ENCODE measurements at places on chromosomes 16 and 17.
A peak's percentile ranks its signal among the peaks of the same experiment; 100 is the strongest.

- DNase-seq: peak; percentile 32
Measured at GRCh38 chr17:64281962-64282752, 19.1 kb upstream of the TEX2 start.

DNA sequence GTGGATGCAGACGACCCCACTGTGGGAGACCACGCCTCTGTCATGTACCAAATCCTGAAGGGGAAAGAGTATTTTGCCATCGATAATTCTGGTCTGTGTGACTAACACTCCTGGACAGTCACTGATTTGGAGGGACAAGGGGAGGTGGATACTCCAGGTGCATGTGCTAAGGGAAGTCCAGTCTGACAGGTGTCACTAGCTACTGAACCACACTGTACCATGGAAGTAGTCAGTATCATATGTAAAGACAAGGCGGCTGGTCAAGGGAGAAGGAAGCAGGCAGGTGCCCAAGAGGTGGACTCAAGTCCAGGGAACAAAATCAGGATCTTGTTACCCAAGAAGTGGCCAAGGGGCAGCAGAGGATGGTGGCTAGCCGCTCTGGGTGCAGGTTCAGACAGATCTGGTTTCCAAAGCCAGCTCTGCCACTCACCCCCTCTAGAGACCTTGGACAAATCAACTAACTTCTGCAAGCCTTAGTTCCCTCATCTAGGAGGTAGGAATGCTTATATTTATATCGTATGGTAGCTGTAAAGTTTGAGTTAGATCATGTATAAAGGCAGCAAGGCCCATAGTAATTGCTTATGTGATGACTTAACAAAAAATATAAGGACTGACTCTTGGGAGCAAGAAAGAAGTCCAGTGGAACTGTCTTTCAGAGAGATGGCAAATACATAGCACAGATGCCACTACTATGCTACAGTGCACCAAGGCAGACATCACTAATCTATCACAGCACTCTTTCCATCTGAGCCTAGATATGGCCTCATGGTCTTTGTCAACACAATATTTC, 22.1 kb downstream of the CDH5 start:
- DNase-seq: no peak

GRCh38 chr17:13240851-13241250, 223.0 kb upstream of the ELAC2 start:
- DNase-seq: no peak

GRCh38 chr16:9503251-9503984, 412.0 kb downstream of the HAPSTR1 start:
- no peak for DNase-seq

DNA sequence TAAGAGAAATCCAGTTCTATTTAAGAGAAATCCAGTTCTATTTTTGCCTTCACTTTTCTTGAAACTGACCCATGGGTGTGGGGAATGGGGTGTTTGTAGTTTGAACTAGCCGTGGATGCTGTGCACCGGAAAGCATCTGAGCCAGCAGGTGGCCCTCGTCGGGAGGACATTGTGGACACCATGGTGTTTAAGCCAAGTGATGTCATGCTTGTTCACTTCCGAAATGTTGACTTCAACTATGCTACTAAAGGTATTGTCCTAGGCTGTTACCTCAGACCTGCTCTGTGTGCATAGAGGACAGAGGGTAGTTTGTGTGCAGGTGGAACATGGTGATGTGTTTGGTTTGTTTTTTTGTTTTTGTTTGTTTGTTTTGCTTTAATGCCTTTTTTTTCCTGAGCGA, 3.3 kb downstream of the ATXN2L start:
- DNase-seq: no peak

- DNase-seq: no peak
Measured at GRCh38 chr17:8151641-8152111, 528 bp downstream of the PER1 start.

DNA sequence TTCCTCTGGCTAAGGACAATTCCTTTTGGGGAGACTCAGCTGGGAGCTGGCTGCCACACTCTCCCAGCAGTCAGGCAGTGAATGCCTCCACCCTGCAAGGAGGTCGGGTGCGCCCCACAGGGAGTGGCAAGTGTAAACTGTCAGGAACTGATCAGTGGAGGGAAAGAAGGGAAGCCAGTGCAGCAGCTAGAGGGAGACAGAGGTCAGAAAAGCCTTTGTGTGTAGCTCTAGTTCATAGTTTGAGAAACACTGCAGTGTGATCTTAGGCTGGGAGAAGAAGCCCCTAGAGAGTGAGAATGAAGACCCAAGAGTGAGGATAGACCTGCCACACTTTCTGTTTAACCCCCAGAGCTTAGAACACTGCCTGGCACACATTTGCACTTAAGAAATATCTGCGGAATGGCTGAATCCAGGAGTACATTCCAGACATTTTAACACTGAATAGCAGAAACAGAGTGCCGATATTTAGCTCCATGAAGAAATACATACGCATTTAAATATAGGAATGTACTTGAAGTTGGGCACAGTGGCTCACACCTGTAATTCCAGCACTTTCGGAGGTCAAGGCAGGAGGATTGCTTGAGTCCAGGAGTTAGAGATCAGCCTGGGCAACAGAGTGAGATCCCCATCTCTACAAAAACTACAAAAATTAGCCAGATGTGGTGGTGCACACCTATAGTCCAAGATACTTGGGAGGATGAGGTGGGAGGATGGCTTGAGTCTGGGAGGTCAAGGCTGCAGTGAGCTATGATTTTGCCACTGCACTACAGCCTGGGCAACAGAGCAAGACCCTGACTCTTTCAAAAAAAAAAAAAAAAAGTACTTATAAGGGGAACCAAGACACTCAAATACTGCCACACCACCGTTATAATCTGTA, 11.1 kb upstream of the SLC5A11 start:
- no peak for DNase-seq

DNA sequence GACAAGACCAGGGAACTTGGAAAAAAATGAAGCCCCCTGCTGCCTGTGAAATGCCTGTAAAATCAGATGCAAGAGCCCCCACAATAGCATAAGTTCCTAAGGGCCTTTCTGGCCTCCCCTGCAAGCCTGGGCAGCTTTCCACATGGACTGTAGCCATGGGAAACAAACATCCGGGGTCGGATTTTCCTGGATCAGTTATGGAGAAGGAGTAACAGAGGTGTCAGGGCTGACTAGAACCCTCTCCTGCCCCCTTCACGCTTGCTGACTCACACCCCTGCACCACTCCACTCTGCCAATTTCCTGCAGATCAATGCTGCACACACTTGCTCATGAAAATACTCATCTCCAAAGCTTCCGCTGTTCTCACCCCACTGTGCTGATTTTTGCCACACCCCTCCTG, 258.6 kb downstream of the CBLN1 start:
- DNase-seq: peak; percentile 60

DNA sequence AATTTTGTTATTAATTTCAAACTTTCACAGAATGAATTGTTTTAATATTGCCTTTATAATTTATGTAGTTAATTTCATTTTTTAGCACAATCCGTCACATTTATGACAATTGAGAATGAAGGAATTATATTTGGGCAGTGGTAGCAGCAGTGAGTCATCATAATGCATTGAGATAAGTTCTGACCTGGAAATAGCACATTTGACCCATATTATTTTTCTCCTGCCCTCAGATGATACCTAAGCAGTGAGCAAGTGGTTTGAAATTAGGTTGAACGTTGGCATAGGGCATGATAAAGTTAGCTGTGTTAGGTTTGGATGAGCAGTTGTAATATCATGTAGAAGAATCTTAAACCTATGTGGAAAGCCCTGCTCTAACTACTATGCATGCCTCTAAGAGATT, 1431.3 kb upstream of the CDH8 start:
- DNase-seq: no peak

GRCh38 chr17:72445055-72445991, 324.5 kb downstream of the SOX9 start:
- DNase-seq: no peak

- DNase-seq: no peak
Measured at GRCh38 chr17:61310590-61310989, 89.1 kb upstream of the TBX2 start.

DNA sequence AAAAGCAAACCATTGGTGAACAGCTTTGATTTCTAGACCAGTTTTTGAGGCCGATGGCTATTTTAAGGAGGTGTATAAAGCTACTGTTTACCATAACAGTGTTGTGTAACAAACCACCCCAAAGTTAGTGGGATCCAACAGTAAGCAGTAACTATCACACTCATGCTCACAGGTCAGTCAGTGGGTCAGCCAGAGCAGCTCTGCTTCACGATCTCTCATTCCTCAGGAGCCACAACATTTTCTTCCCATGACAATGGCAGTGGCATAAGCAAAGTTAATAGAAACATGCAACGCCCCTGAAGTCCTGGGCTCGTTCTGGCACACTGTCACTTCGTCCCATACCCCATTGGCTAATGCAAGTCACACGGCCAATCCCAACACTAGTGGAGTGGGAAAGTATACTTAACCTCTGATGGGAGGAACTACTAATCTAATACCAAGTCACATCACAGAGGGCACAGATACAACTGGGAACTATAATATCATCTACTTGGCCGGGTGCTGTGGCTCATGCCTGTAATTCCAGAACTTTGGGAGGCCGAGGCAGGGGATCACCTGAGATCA, 28.0 kb upstream of the B4GALNT2 start:
- DNase-seq: no peak

DNA sequence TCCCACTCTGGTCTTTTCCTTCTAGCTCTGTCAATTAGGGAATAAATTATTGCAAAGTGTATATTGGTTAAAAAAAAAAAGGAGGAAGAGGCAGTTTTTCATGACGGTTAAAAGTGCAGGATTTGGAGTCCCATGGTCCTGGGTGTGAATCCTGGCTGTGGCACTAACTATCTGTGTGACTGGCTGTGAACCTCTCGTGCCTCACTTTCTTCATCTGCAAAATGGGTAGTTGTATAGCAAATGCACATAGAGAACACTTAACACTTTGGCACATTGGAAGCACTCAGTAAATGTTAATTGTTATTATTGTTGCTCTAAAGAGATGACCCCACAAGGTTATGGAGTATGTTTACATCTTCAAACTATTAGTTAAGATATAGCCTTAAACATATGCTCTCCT, 10.5 kb upstream of the KRT23 start:
- no peak for DNase-seq

- no peak for DNase-seq
Measured at GRCh38 chr16:68130520-68130919, 45.4 kb downstream of the NFATC3 start.

GRCh38 chr16:30947859-30948666, 805 bp upstream of the ORAI3 start:
- DNase-seq: peak; percentile 58

DNA sequence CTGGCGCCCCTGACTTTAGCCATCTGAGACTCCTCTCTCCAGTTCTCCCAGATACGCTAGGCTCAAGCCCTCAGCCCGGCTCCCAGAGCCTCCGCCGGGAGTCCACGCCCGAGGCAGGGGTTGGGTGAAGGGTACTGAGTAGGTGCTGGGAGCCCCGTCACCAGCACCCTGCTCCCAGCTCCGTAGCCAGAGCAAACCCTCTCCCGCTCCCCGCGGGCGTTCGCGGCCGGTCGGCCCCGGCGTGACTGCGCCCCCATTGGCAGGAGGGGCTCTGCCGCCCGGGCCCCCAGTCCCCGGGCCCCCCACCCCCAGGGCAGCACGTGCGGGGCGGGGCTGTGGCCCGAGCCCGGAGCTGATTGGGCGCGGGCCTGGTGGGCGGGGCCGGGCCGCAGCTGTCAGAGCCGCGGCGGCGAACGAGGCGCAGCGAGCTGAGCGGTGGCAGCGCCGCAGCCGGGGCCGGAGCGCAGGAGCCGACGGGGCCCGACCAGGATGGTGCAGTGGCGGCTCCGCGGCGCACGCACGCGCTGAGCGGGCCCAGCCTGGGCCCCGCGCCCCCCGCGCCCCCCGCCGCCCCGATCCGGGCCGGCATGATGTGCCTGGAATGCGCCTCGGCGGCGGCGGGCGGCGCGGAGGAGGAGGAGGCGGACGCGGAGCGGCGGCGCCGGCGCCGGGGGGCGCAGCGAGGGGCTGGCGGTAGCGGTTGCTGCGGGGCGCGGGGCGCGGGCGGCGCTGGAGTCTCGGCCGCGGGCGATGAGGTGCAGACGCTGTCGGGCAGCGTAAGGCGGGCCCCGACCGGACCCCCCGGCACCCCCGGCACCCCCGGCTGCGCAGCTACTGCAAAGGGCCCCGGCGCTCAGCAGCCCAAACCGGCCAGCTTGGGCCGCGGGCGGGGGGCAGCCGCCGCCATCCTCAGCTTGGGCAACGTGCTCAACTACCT, at the start of gene SPNS2:
SPNS2 (plus strand) TSS at position 421 of the 937 bp plus-strand sequence; CDS start at position 588, 167 bp downstream.
- DNase-seq: peak; percentile 47

GRCh38 chr17:48929812-48930165, 14.9 kb downstream of the SNF8 start:
- DNase-seq: no peak

GRCh38 chr17:14011740-14012405, 57.4 kb upstream of the COX10 start:
- no peak for DNase-seq

DNA sequence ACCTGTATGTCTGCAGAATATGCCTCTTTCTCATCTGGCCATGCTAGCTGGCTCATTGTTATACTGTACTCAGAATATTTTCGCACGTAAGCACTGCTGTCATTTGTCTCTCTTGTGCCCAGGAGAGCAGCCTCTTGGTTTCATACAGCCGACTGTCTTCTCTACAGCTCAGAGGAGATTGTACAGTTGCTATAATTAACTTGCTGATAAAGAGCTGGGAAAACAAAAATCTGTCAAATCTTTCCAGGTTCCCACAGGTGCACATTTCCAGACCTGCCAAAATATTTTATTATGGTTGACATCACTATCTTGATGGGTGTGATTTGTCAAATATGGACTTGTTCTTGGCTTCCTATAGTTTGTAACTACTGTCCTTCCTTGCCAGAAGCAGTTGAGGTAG, 122.7 kb downstream of the FTO start:
- DNase-seq: no peak

GRCh38 chr17:82110298-82110697, 12.3 kb upstream of the FASN start:
- no peak for DNase-seq

DNA sequence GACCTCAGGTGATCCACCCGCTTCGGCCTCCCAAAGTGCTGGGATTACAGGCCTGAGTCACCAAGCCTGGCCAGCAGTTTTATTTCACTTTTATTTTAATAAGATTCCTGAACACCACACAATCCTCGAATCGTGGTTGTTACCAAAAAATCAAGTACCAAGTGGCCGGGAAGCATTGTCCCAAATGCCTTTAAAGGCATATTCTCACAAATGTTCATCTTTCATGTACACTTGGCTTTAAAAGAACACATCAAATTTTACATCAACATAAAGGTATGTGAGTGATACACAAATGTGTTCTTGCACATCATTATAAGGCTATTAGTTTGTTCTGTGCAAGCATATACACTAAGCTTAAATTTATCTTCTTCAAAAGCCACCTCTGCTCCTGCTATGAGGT, 8.1 kb upstream of the MYH11 start:
- DNase-seq: no peak

DNA sequence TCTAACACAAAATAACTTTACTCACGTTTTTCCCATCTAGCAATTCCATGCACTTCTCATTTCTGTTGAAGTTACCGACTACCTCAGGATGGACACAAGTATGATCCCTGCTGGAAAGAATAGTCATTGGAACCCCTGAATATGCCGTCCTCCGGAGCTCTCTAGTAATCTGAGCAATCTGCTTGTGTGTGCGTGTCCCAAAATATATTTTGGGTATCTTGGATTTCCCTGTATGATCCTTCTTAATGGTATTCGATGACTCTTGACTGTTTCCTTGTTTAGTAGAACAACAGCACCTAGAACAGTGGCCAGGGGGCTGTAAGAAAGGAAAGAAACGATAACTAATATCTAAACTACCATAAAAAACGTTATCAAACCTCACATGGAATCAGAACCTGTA, 54.9 kb downstream of the BRIP1 start:
- DNase-seq: no peak

GRCh38 chr17:68539548-68540467, 27.6 kb downstream of the PRKAR1A start:
- no peak for DNase-seq
